ENCODE measurements at places on chromosomes 3 and 15.

- peak; percentile 70 for DNase-seq
These were observed 20.2 kb downstream of the CGGBP1 start for GRCh38 chr3:88038566-88038965.

- DNase-seq: peak; percentile 12
These were observed 92.4 kb downstream of the NAALADL2 start for GRCh38 chr3:174951498-174952005.

DNA sequence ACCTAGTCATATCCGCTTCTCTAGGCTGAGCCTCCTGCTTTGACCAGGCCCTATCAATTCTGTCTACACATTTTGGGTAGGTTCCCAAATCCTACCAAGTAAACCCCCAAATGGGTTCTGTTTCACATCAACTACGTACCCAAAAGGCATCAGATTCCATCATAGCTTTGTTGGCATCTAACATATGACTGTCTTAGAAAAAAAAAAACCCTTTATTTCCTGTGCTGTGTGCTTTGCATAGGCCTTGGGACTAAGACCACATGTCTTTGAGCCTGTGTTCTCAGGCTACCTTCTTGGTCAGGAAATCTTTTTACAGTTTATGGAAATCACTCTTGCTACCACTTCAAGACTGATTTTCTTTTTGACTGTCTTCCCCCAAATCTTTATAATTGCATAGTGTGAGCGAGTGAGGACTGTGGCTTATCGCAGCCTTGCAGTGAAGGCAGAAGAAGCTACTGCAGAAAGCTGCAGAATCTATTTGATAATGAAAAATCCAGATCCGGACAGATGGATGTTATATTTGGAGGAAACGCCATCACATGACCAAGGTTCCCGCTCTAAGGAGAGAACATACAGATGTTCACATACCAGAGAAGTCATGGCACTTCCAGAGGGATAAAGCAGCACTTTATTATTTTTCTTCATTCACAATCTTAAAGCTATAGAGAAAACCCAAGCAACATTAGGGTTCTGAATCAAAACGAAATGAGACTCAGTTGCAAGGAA, 111.2 kb downstream of the EOMES start:
- DNase-seq: no peak

- DNase-seq: peak; percentile 23
These were observed 22.9 kb upstream of the TRA2B start for GRCh38 chr3:185960522-185961288.

GRCh38 chr3:34180532-34180931, 382.1 kb downstream of the PDCD6IP start:
- DNase-seq: no peak

DNA sequence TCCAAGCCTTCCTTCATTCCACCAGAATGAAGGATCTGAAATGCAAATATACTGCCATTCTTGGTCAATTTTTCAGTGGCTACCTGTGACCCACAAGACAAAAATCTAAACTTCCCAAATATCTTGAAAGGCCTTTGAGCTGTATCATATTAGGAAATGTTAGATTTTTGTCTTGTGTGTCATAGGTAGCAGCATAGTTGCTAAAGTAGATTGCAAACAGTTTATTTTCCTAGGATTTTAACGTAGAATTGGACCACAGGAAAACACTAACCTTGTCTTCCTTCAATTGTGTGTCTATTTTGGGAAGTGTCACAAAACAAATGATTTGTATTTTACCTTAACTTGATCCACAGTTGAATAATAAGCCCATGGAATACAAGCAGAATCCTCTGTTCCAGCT, 42.4 kb downstream of the CP start:
- DNase-seq: peak; percentile 48

DNA sequence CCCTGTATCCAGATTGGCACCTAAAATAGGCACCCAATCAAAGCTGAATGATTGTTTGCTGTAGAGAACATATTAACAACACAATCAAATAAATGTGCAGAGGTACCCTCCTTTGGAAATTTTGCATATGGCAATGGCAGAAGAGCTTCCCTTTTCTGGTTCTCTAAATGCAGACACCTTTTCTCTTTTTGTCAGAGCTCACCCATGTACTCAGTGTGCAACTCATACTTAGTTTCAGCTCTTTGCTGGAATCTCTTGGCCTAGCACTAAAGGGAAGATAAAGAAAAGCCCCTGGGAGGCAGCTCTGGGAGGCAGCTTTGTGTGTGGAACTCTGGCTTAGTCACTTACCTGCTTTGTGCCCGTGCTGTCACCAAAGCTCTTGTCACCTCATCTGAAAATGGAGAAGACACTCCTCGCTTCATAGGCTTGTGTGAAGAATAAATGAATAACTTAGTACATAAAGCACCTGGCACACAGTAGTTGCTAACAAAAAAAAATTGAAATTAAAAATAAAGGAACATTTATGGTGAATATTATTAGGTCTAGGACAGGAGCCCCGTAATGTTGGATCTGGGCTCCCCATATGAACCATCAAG, 28.8 kb downstream of the ST6GAL1 start:
- no peak for DNase-seq

DNA sequence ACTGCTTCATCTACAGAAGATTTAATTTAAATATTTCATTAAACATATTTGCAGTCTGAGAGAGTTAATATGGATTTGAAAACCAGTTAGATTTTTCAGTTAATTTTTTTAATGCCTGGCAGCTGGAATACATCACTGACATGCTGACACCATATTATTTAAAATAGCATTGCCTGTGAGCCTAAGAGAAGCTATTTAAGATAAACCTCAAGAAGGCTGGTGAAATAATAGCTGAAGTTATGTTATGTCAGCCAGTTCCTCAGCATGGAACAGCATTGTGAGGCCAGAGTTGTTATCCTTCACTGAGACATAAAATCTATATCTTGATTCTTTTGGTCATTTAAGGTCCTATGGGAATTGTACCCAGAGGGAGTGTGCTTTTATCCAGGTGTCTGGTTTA, 705.2 kb downstream of the NAALADL2 start:
- no peak for DNase-seq

DNA sequence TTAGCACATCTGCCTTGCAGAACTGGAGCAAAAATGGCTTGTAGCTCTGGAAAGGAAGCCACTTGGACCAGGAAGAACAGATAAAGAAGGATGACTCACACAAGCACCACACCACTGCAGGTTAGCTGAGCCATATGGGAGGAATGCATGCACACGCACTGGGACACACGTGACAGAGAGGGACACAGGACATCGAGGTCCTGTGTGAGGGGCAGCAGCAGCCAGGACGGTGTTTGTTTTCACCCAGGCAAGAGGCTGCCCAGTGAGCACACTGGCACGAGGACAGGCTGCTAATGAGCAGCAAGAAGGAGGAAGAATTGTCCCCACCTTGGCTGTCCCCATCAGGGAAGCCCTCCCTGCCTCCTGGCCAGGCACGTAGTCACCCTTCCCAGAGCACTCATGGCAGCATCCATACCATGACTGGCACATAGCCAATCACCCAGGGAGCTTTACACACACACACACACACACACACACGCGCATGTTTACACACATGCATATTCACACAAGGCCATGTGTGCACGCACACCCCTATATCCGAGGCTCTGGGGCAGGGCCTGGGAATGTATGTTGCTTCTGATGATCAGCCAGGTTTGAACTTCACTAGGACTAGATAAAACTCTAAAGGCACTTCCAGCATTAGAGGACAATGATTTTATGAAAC, 24.0 kb upstream of the SPTBN5 start:
- DNase-seq: peak; percentile 52

DNA sequence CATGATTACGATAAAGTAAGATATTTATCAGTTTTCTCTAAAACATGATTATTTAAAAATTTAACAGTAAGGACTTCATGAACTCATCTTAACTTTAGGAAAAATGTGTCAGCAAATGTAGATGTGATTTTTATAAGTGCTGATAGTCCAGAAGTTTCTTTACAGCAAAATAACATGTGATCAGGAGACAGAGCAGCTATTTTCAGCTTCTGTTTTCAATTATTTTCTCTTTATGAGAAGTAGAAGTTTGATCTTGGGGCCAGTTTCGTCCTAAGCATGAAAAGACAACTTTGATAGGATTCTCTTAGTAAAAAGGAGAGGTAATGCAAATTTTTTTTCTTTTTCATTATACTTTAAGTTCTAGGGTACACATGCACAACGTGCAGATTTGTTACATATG, 96.5 kb upstream of the TSPAN3 start:
- no peak for DNase-seq

DNA sequence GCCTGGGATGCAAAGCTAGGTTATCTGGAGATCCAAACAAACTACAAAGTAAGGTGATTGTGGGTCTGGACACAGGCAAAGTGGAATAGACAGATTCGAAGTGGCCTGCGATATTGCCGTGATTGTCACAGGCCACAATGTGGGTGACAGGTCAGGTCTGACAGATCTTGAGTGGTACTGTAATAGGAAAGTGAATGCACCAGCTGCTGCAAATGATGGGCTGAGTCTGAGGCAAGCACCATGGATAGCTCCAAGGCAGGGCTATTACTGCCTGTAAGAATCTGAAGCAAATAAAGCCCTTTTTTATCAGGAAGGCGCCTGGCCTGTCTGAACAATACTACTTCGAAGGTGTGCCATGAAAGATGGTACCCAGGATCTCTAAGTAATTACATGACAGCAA, 10.0 kb downstream of the ARMC8 start:
- peak; percentile 34 for DNase-seq

- DNase-seq: peak; percentile 62
These were observed 72.7 kb upstream of the HACD2 start for GRCh38 chr3:123657568-123657967.

GRCh38 chr15:45347033-45347432, 31.3 kb downstream of the GATM start:
- no peak for DNase-seq

GRCh38 chr3:79344876-79345871, 422.6 kb downstream of the ROBO1 start:
- DNase-seq: no peak

DNA sequence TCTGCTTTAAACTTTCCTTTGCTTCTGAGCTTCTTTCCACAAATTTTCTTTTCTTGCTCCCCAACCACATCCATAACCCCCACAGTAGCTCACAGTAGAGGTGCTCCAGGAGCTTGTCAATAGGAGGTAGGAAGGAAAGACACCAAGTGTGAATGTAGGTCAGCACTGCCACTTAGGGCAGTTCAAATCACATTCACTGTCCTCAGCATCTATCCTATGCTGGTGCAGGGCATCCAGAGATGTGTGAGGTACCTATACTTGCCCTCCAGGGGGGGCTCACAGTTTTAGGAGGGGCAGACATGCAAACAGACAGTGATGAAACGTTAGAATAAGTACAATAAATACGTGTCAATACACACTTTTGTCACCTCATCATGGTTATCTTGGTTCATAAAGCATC, 1.5 kb upstream of the SPSB4 start:
- no peak for DNase-seq

DNA sequence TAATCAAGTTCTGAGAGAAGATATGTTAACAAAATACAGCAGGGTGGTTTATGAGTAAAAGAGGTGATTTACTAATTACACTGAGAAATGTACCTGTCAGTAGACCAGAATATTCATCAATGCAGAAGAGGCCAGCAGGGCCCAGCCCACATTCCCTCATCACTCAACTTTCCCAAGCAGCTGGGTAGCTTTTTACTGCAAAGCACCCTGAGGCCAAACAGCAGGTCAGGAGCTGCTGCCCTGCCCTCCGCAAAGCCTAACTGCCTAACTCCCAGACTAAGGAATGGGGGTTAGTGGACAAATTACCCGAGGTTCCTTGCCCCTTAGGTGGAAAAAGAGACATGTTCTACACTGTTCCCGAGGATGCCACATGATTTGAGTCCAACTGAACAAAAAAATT, 108.2 kb downstream of the TBL1XR1 start:
- no peak for DNase-seq

GRCh38 chr15:91429973-91430372, 329.9 kb downstream of the SV2B start:
- no peak for DNase-seq

GRCh38 chr3:10609134-10609533, 103.7 kb upstream of the ATP2B2 start:
- no peak for DNase-seq

DNA sequence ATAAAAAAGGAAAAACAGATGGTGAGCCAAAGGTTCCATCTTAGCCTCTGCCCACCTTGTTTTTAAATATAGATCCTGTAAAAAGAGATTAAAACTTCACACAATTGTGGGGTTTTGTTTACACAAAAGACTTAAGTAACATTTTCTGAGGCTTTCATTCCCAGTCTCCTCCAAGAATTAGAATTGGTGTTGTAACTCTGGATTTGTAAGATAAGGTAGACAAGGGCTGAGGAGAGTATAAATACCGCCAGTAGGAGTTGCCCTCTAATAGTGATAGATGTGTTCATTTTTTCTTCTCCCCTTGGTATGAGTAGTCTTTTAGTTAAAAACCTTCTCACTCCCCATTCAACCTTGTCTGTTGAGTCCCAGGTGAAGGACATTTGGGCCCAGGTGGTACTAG, 8.5 kb downstream of the MINDY2 start:
- no peak for DNase-seq

DNA sequence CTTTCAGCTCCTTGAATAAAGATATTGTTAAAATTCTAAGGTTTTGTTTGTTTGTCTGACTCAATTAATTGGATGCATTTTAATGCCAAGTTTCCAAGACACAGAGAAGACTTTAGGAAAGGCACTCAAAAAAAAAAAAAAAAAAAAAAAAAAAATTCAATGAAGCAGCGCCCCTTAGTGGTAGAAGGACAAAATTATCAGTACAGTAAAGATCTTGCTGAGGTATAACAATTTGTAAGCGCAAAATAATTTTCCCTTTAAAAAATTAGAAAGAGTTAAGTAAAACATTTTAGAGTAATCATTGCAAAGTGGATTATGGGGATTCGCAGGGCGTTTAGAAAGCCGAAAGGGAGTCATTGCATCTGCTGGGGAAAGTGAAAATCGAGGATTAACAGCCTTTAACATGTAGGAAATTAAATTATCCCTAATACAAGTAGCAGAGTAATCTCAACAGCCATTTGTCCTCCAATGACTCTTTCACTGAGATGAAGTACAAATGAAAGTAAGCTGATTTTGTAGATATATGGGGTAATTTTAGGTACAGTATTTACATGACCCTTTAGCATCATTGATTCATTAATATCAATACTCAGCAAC, 5.8 kb upstream of the DIS3L start:
- DNase-seq: peak; percentile 50
